ENCODE measurements at places on chromosomes 2 and 18. TPM values are rescaled to one million over a fixed set of nuclear protein-coding genes. Genes with fewer than 3 reads are reported as not detected.

Gene TEKT4
- not detected for total RNA-seq

Gene ATP6V1B1
- not detected for total RNA-seq

Gene NT5C1B
- not detected for total RNA-seq

Gene FAP
- 12.9 TPM for total RNA-seq

Gene SEPTIN10
- total RNA-seq, result 82.5 TPM

Gene ALPP
- not detected for total RNA-seq

Gene GLI2
- total RNA-seq, result 0.39 TPM

All from mammary microvascular endothelial cell (primary cell).